MCF 10A (cell line): ENCODE measurements at places on chromosomes 4 and X.
A peak's percentile ranks its signal among the peaks of the same experiment; 100 is the strongest.

DNA sequence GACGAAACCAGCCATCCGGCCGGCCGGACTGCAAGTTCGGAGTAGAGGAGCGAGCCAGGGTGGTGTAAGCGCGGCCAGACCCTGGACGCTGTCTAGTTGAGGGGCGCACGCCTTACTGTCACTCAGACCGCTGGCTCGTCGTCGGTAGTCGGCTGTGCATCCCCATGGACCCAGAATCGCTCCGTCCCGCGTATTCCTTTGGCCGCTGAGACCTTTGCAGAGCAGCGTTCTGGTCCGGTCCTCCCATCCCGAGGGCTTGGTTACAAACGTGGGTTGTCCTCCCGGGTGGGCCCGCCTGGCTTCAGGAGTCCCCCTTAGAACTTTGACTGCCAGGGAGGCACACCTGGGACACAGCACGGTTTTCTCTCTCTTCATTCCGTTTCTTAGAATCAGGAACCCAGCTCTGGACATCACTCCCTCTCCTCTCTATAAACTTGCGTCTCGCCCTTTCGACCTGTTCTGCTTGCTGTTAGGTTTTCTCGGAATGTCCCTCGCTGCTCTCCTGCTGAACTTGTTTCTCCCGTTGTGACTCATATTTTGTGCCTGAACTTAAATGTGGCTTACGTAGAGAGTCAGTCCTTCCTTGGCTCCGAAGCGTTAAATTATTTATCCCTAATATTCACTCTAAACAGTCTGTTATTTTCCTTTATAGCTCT lies 672 bp downstream of the PGM2 start:
- peaks cover 38% of the 10 kb centered on the region for H3K4me1 ChIP-seq
- H3K27ac ChIP-seq = peak overlapping the region; percentile 89
- no peaks in the 10 kb centered on the region for H3K27me3 ChIP-seq
- DNase-seq = peak; percentile 63
- H3K4me3 ChIP-seq = peak overlapping the region; percentile 88
- peaks cover 21% of the 10 kb centered on the region for H3K36me3 ChIP-seq

GRCh38 chr4:172517391-172517790 lies 651.2 kb upstream of the GALNT7 start:
- no peaks in the 10 kb centered on the region for H3K36me3 ChIP-seq
- no peak overlapping the region for H3K4me3 ChIP-seq
- no peaks in the 10 kb centered on the region for H3K4me1 ChIP-seq
- DNase-seq = no peak
- H3K27me3 ChIP-seq = peaks cover 60% of the 10 kb centered on the region
- no peak overlapping the region for H3K27ac ChIP-seq

DNA sequence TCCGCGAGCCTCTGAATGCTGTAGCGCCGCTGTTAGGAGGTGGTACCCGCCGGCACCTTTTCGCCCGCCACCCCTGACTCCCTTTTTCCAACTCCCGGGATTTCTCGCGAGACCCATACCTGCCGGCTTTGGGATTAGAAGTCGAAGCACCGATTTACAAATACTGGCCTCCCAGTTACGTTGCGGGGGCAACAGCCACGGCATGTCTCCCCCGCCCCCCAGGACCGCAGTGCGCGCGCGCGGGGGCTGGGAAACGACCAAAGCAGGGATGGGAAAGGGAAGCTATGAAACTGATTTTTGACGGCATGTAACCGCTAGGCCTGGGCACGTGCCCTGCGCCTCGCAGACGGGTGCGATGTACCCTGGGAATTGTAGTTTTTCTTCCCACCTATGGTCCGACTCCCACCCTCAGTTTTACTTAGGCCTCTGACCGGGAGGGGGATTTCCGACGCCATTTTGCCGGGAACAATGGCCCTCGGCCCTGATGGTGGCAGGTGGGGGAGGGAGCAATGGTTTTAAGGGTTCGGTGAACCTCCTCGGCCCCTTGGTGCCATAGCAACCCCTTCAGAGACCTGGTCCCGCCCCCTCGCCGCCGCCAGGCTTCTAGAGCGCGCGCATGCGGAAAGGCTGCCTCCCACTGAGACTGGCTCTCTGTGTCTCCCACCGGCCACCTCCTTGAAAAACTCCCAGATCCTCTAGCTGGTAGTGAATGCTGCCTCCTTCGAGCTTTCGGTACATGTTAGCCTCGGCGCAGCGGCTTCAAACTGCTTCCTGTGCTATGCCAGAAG lies 772 bp upstream of the WNK3 start:
- no peaks in the 10 kb centered on the region for H3K4me1 ChIP-seq
- H3K27ac ChIP-seq = no peak overlapping the region
- peak overlapping the region; percentile 76 for H3K4me3 ChIP-seq
- peaks cover 71% of the 10 kb centered on the region for H3K27me3 ChIP-seq

DNA sequence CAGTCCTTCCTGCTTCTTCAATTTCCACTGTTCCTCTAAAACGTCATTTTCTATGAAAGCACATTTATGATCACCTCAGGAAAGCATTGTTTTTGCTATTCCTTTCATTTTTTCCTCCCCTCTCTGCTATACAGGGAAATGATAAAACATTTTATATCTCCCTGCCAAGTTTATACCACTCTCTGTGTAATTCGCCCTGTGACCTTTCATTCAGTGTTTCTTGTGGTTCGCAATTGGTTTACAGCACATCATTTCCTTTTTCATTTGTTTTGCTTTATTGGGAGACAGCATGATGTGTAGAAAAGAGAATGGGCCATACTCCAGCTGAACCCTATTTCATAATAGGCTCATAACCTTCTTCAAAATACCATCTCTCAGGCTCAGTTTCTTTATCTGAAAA lies 99.9 kb upstream of the RAPGEF2 start:
- peaks cover 29% of the 10 kb centered on the region for H3K4me1 ChIP-seq
- H3K4me3 ChIP-seq = no peak overlapping the region
- no peak overlapping the region for H3K27ac ChIP-seq
- no peaks in the 10 kb centered on the region for H3K36me3 ChIP-seq

DNA sequence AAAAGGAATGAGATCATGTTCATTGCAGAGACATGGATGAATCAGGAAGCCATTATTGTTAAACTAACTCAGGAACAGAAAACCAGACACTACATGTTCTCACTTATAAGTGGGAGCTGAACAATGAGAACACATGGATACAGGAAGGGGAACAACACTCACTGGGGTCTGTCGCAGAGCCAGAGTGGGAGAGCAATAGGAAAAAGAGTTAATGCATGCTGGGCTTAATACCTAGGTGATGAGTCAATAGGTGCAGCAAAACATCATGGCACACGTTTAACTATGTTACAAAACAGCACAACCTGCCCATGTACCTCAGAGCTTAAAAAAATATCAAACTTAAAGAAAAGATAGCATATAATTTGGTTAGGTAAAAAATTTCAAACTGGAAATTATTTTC lies 281.4 kb downstream of the PABPC4L start:
- H3K4me3 ChIP-seq = no peak overlapping the region
- DNase-seq = no peak
- no peaks in the 10 kb centered on the region for H3K4me1 ChIP-seq
- no peak overlapping the region for H3K27ac ChIP-seq

- H3K4me1 ChIP-seq = no peaks in the 10 kb centered on the region
- no peak overlapping the region for H3K4me3 ChIP-seq
- DNase-seq = no peak
- H3K36me3 ChIP-seq = no peaks in the 10 kb centered on the region
Measured at GRCh38 chr4:145863191-145863590, 75.4 kb downstream of the ZNF827 start.

GRCh38 chr4:86565651-86566050 lies 28.5 kb upstream of the PTPN13 start:
- no peaks in the 10 kb centered on the region for H3K36me3 ChIP-seq
- H3K4me1 ChIP-seq = peaks cover 6% of the 10 kb centered on the region
- DNase-seq = no peak
- no peak overlapping the region for H3K27ac ChIP-seq
- no peak overlapping the region for H3K4me3 ChIP-seq

DNA sequence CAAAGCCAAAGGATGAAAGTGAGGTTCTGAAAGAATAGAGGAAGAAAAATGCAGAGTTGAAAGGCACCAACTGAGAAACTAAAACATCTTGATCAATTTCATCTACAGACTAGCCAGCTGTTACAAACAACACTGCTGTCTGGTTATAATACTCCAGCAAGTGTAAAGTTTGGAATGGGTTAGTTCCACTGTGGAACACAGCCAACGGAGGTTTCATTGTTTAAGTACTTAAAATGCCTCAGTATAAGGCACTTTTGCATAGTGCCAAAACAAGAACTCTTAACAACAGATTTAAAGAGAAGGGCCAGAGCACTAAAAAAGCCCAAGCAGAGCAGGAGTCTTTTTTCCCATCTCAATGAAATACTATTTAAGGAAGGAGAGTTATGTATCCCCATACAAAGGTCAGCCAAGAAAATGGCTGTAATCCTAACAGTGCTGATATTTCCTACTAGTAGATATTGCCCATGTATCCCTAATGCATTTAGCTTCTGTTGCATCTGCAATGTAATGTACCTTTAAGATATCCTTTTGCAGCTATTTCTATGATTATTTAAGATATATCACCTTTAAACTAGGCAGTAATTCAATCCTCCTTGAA lies 16.5 kb downstream of the ACSL4 start:
- peaks cover 12% of the 10 kb centered on the region for H3K27me3 ChIP-seq
- H3K4me1 ChIP-seq = peaks cover 7% of the 10 kb centered on the region
- no peak overlapping the region for H3K27ac ChIP-seq
- H3K4me3 ChIP-seq = no peak overlapping the region
- peaks cover 16% of the 10 kb centered on the region for H3K36me3 ChIP-seq

GRCh38 chrX:28981952-28982351 lies 394.7 kb downstream of the IL1RAPL1 start:
- no peak for DNase-seq
- H3K27ac ChIP-seq = no peak overlapping the region
- H3K36me3 ChIP-seq = no peaks in the 10 kb centered on the region

- H3K36me3 ChIP-seq = no peaks in the 10 kb centered on the region
- no peak overlapping the region for H3K27ac ChIP-seq
- DNase-seq = no peak
- H3K4me1 ChIP-seq = no peaks in the 10 kb centered on the region
Measured at GRCh38 chr4:42284030-42284429, 113.3 kb upstream of the SHISA3 start.

- no peaks in the 10 kb centered on the region for H3K36me3 ChIP-seq
- peaks cover 10% of the 10 kb centered on the region for H3K4me1 ChIP-seq
- H3K4me3 ChIP-seq = no peak overlapping the region
- H3K27me3 ChIP-seq = no peaks in the 10 kb centered on the region
- DNase-seq = peak; percentile 12
- H3K27ac ChIP-seq = no peak overlapping the region
Measured at GRCh38 chr4:77493829-77494551, 111.6 kb upstream of the CXCL13 start.

DNA sequence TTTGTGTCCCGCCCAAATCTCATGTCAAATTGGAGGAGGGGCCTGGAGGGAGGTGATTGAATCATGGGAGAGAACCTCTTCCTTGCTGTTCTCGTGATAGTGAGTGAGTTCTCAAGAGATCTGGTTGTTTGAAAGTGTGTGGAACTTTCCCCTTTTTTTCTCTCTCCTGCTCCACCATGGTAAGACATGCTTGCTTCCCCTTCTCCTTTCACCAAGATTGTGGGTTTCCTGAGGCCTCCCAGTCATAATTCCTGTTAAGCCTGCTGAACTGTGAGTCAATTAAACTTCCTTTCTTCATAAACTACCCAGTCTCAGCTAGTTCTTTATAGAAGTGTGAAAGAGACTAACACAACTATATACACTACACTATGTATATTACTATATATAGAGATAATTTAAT lies 697.8 kb upstream of the HS3ST1 start:
- H3K27me3 ChIP-seq = no peaks in the 10 kb centered on the region
- no peak overlapping the region for H3K27ac ChIP-seq
- H3K4me1 ChIP-seq = no peaks in the 10 kb centered on the region
- no peaks in the 10 kb centered on the region for H3K36me3 ChIP-seq

GRCh38 chr4:101678180-101678579 lies 112.3 kb upstream of the BANK1 start:
- no peak overlapping the region for H3K4me3 ChIP-seq
- DNase-seq = no peak
- H3K4me1 ChIP-seq = no peaks in the 10 kb centered on the region
- no peaks in the 10 kb centered on the region for H3K27me3 ChIP-seq
- H3K27ac ChIP-seq = no peak overlapping the region
- H3K36me3 ChIP-seq = no peaks in the 10 kb centered on the region

- no peaks in the 10 kb centered on the region for H3K4me1 ChIP-seq
- no peak overlapping the region for H3K4me3 ChIP-seq
- H3K27ac ChIP-seq = no peak overlapping the region
- DNase-seq = peak; percentile 13
Measured at GRCh38 chrX:8090482-8090881, 80.6 kb downstream of the VCX2 start.

GRCh38 chr4:95190751-95191436 lies 357.9 kb downstream of the UNC5C start:
- no peak overlapping the region for H3K27ac ChIP-seq
- no peaks in the 10 kb centered on the region for H3K27me3 ChIP-seq
- H3K4me3 ChIP-seq = no peak overlapping the region
- peaks cover 5% of the 10 kb centered on the region for H3K36me3 ChIP-seq
- DNase-seq = peak; percentile 7
- H3K4me1 ChIP-seq = no peaks in the 10 kb centered on the region

DNA sequence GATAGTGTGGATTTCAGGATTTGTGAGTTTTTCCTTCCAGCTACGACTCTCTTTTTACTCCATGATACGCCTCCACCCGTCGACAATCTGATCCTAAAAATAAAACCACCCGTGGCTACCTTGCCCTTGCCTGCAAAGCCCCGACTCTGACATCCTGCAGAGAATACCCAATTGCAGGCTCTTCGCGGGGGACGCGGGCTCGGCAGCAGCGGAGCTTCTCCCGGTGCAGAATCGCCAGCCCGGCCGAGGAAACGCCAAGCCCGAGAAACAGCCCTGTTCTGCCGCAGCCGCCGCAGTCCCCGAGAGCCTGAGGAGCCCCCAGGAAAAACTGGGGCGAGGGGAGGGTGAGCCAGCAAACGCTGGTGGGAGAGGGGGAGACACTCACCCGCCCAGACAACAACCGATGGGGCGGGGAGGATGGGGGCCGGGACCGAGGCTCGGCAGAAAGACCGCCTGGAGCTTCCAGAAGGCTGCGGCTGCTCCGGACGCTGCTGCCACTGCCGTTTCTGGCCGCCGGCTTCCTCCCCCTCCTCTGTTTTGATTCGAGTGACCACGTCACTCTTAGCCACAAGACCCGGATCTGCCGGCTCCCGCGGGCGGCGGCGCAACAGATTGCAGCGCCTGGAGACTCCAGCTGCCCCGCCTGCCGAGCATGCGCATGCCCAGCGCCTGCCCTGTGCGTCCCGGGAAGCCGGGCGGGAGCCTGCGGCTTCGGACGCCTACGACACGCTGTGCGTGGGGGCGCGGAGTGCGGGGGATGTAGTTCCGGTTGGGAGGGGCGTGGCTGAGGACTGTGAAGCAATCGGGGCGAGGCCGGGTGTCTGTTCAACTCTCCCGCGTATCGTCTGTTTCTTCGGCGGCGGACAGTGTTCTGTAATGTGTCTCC lies at the start of gene SMIM14:
TSS of gene SMIM14 (minus strand) at position 512 of the 886 bp plus-strand sequence. CDS start 33,720 bp downstream, outside the sequence.
- DNase-seq = peak; percentile 98
- H3K36me3 ChIP-seq = peaks cover 10% of the 10 kb centered on the region
- peak within 1 kb of the TSS; percentile 87 for H3K4me3 ChIP-seq
- peak within 1 kb of the TSS; percentile 95 for H3K27ac ChIP-seq

- H3K36me3 ChIP-seq = no peaks in the 10 kb centered on the region
- H3K4me3 ChIP-seq = no peak overlapping the region
- DNase-seq = no peak
- no peak overlapping the region for H3K27ac ChIP-seq
- H3K27me3 ChIP-seq = no peaks in the 10 kb centered on the region
- no peaks in the 10 kb centered on the region for H3K4me1 ChIP-seq
Measured at GRCh38 chr4:2365913-2366210, 52.6 kb downstream of the ZFYVE28 start.
